ENCODE measurements at places on chromosomes 16 and 17. TPM values are rescaled to one million over a fixed set of nuclear protein-coding genes. Genes with fewer than 3 reads are reported as not detected.

TM4SF5 gene
- not detected for total RNA-seq

ITGA2B gene
- total RNA-seq: 0.05 TPM

CLEC3A gene
- total RNA-seq: 0.15 TPM

TMEM238L gene
- not detected for total RNA-seq

ENO3 gene
- 7.2 TPM for total RNA-seq

CCR7 gene
- total RNA-seq: not detected

Measured in A375 (cell line).